ENCODE measurements at places on chromosomes 12 and 14. TPM values are rescaled to one million over a fixed set of nuclear protein-coding genes. Genes with fewer than 3 reads are reported as not detected.
A peak's percentile ranks its signal among the peaks of the same experiment; 100 is the strongest.

DNA sequence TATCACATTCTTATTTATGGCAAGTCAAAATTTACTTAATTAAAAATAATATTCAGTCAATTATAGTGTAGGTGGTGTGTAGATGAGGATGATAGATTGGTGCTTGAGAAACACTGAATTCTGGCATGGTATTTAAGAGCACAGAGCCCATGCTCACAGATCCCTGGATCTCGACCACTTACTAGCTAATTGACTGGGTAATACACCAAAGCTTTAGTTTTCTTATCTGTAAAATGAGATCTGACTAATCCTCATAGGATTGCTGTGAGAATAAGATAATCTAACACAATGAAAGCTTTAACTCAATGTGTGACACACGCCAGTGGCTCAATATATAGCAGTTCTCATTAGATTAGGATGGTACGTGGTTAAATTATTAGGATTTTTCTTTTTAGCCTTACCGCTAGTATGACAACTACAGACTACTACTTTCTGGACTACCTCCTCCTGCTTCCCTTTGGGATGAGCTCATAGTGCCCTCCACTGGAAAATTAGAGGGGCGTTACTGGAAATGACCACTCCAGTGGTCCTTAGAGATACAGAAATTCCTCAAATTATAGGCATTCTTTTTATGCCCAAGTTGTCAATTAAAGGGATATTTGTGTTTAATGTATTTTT, 482.8 kb upstream of the TBX3 start:
- no peak for DNase-seq

- no peak for DNase-seq
Measured at GRCh38 chr14:58972233-58973017, 216.0 kb upstream of the DAAM1 start.

DNA sequence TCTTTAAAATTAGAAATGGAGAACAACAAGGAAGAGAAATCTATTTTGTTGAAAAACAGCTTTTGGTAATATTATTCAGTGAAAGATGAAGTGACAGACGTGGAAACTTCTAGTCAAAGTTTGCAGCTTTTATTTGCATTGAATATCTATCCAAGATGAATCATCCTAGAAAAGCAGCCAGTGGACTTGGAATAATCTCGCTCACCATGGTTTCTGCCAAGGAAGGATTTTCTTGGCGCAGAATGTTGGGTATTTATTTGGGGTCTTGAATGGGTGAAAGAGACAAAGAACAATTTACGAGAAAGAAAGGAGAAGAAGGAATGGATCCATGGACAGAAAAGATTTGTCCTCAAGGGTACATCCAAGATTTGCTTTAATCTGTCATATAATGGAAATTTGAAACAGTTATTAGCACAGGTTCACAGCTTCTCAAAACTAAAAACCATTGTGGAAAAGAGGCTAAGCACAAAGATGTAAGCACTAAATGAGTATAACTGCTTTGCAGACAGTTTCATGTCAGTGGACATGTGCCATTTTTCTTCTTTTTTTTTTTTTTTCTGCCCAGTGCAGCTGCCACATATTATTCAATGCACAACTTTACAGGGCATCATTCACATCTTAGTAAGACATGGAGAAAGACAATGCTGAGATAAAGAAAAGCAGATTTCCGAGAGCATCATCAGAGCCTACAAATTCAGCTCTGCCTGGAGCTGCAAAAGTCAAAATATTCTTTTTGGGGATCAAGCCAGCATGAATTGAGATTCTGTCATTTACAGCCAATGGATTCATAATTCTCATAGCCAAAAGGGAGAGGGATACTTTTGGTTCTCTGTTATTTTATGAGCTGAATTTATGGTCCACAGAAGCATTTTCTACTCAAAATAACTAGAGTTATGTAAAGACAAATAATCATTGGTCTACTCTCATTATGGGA, 333.7 kb downstream of the DAD1 start:
- no peak for DNase-seq

DNA sequence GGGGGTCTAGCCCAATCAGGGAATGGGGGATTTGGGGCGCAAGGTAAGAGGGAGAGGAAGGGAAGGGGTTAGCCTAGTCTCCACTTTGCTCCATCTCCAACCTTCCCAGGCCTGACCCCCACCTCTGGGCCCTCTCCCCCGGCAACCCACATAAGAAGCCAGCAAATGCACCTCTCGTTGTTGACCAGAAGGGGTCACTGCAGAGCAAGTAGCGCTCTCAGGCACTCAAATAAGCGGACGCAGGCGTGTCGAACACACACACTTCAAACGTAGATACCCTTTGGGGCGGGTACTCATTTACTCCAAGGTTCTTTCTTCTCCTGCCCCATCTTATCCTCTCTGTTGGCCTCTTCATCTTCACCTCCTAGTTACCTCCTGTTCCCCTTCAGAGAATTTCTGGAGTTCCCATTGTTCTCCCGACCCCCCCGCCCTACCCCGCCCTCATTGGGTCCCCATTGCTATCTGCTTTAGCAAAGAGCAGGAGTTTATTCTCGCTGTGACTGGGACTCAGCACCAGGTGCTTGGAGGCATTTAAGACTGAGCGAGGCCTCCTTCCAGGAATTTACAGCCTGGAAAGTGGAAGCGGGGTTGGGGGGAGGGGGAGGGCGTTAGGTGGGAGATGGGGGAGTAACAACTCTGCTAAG, 1.5 kb upstream of the SRRM4 start:
- DNase-seq, result peak; percentile 22

DNA sequence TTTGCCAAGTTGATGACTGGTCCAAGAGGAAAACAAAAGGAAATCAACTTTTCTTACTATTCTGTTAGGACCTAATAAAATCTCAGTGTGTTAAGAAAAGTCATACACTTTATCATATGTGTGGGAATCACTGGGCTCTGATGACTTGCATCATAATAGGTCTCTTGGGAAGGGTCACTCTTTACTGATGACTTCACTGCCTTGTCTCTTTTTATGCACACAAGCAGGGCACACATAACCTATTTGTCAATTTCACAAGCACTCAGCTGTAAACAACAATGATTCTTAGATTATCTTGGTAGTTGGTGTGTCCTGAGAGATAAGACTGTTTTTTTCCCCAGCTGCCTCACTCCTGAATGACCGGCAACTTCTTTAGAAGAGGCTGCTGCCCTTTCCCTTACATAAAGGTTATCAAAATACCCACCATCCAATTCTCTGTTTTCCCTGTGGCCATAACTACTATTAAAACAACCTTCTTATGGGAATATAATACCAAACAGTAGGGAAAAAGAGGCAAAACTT, 50.9 kb upstream of the INSM2 start:
- no peak for DNase-seq

- DNase-seq, result no peak
Measured at GRCh38 chr12:93829016-93829415, 151.8 kb downstream of the CRADD start.

The NXPH4 gene
- 4.2 TPM for polyA plus RNA-seq

The TMEM117 gene
- polyA plus RNA-seq, result 14.0 TPM

The C12orf60 gene
- polyA plus RNA-seq, result 5.5 TPM
